ENCODE measurements at places on chromosomes 13 and 19. TPM values are rescaled to one million over a fixed set of nuclear protein-coding genes. Genes with fewer than 3 reads are reported as not detected.

The MADCAM1 gene
- not detected for total RNA-seq

The CAMSAP3 gene
- total RNA-seq = 0.43 TPM

The VSTM1 gene
- total RNA-seq = not detected

The COX6B1 gene
- total RNA-seq = 1,937 TPM

The IFNL4 gene
- not detected for total RNA-seq

The PABPC3 gene
- 0.06 TPM for total RNA-seq

The ADGRE2 gene
- total RNA-seq = 0.12 TPM

The MEGF8 gene
- total RNA-seq = 4.9 TPM

The KLK14 gene
- total RNA-seq = not detected

The SLC10A2 gene
- not detected for total RNA-seq

GRCh38 chr19:5718579-5719273 lies 1.2 kb downstream of the LONP1 start:
- DNase-seq = peak; percentile 73

DNA sequence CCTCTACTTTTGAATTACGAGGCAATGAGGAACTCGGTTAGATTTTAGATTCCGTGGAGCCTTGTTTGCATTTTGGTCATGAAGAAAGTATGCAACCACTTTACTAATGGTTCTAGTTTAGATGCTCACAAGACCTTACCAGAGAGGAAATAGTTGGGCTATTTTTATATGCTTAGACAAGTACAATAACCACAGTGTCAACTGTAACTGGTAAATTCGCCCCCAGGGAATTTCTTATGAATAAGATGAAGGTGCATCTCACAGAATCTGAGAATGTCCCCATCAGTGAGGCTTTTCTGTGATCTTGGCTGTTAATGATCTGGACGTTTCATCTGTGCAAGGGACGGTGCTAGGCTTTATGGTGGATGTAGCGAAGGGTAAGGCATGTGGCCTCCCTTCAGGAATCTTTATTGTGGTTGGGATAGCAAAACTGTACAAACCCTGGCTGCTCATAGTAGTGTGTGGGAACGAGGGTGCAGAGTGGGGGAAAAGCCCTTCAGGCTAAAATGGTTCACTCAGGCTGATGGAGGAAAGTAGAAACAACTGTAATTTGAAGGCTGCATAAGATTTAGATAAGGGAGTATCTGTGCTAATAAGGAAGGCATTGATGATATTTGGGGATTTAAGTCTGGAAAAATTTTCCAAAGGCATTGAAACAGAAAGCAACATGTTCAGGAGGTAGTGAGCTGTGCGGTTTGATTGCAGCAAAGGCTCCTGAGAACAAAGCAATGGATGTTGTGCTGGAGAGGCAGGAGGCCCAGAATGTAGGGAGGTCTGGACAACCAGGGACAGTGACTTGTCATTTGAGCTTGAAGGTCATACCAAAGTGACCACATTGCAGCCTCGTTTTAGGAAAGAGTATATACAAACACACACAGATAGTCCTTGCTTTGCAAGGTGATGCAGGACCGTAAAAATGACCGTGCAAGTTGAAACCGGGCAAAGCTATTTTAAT lies 28.4 kb downstream of the UBAC2 start:
- peak; percentile 33 for DNase-seq

GRCh38 chr19:1015061-1015781 lies 5.7 kb downstream of the TMEM259 start:
- no peak for DNase-seq

DNA sequence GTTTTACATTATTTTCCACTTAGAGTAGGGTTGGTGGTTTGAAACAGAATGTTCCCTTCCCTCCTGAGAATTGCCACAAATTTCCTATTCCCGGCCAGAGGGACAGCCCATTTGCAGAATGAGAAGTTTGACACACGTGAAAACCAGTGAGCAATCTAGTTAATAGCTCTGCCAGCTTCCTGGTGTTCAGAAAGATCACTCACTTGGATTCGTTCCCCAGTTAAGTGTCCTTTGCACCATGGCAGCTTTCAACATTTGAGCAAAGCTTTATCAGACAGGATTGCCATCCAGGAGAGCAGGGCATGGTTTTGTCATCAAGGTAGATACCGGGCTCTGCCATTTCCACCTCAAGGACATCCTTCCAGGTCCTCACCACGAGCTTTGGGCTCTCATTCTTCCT lies 28.2 kb downstream of the RASL11A start:
- no peak for DNase-seq

GRCh38 chr13:113383089-113383488 lies 19.2 kb upstream of the GRTP1 start:
- DNase-seq = no peak

DNA sequence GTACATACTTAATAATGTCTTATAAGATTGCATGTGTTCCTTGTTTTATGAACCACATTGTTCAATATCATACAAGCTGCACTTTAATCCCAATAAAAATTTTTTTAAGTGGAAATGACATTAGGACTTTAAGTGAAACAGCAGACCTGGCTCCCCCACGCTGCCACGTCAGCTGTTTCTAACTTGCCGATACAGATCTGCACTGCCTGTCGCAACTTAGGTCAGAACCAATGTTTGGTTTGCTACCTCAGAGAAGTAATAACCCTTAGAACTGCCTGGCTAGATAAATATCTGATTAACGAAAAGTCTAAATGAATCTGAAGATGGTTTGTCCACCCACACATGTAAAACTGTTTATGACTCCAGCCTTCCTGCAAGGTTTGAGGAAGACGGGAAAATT lies 327.5 kb upstream of the DACH1 start:
- no peak for DNase-seq

GRCh38 chr19:45593520-45593919 lies 8.5 kb downstream of the GPR4 start:
- no peak for DNase-seq

DNA sequence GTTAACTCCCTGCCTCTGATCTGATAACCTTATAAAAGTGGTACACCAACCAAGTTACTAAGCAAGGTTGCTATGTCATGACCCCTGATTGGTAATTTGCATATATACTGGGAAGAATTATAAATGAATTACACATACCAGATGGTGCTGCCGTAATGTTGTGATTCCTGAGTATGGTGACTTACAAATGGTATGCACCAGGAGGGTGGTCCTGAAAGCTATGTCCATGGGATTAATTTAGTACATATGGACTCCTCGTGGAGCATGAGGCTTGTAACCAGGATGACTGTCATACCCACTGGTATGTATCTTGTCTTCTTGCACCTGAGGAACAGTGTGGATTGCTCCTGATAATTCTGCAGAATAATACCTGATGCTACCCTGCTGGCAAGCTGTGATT lies 240.6 kb downstream of the GPC6 start:
- DNase-seq = no peak

DNA sequence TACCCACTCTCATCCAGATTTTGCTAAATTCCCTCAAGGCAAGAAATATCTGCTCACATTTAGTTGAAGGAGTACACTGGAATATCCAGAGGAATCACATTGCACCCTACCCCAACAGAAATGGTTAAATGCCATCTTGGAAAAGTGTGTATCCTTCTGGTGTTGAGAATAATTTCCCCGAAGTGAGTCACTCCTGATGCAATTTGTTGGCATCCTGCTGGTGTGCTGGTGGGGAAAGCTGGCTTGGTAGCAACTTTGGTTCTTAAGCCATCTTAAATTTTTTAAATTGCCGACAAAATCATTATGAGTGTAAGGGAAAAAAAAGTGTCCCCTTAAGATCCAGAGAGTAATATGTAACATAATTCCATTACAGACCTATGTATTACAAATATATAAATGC lies 337.3 kb upstream of the DACH1 start:
- DNase-seq = peak; percentile 59

- DNase-seq = no peak
Observed at GRCh38 chr13:31200637-31200971, 829 bp downstream of the B3GLCT start.

DNA sequence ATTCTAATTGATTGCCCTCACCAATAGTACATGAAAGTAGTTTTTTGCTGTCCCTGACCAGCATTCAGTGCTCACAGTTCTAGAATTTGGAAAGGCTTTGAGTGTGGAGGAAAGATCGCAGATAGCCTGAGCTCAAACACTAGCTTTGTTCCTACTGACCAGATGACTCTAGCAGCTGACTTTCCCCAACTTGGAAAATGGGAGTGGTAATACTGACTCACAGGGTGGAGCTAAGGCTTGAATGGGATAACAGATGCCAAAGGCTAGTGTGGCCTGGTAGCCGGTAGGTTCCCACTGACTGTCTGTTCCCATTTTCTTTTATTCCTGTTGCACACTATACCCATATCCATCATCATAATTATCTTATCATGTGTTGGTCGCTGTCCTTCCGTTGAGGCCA lies 3.7 kb downstream of the ZSCAN22 start:
- no peak for DNase-seq

- DNase-seq = no peak
Observed at GRCh38 chr19:19407633-19407930, 2.1 kb downstream of the GATAD2A start.

DNA sequence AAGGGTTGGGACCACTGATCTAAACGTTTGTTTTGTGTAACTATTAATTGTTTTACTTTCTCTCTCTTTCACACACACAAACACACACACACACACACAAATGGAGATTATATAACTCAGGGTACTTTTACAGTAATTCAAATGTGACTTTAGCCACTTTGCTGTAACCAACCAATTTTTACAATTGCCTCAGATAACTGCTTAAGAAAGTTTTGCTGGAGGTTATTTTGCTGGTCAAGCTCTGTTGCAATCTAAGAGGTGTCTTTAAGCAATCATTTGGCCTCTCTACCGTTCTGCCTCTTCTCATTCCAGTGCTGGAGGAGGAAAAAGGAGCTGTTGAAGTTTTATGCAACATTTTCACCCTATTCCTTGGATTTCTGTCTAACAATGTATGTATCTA lies 63.0 kb downstream of the TBC1D4 start:
- no peak for DNase-seq

- no peak for DNase-seq
Observed at GRCh38 chr13:114110091-114110829, 22.2 kb downstream of the RASA3 start.

DNA sequence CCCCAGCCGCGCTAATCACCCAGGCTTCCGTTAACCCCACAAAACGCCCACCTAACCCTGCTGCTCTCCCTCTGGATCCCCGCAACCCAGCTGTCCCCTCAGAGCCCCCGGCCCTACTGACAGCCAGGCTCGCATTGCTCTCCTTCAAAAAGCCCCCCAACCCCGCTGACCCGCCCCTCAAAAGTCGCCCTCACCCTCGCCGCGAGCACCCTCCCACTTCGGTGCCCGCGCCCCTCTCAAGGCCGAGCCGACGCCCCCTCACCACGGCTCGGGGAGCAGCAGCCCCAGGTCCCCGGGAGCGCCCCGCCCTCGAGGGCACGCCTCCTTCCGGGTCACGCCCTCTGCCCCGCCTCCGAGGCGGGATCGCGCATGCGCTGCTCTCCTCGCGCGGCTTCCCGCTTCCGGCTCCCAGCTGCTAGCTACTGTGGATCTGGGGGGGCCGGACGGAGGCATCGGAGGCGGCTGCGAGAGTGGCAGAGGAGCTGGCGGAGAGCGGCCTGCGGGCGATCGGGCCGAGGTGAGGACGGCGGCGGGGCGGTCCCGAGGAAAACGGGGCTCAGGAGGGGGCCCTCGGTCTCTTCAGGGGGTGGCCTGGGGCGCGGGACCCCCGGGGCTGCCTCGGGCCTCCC lies 46.1 kb downstream of the ARHGEF18 start:
- peak; percentile 75 for DNase-seq

DNA sequence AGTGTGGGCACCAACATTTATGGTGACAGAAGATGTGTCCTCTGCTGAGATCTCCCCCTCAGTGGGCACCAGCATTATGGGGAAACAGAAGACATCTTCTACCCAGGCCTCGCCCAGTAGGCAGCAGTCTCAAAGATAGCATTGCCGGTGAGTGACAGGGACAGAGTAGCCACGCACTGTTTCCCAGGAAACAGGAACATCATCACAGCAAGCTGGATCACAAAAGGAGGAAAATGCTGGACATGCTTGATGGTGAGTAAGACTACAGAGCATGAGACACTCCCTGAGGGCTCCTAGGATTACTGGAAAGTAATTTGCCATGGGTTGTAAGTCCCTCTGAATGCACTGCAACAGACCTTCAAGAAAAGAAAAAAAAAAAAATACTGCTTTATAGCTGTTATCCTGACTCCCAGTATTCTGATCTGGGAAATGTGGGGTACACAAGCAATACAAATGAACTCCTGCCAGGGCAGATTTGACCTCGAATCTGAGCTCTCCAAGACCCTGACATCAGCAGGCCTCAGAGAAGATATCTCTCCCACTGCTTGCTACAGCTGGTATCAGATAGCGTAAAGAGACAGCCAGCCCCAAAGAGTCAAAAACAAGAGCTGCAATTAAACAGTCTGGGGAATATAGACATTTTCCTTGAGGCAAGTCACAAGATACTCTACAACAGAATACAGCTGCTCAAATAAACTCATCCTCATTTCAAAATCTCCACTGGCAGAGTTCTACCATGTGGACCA lies 180.4 kb downstream of the RBM26 start:
- DNase-seq = no peak

GRCh38 chr13:68380041-68380973 lies 1150.2 kb upstream of the PCDH9 start:
- no peak for DNase-seq

DNA sequence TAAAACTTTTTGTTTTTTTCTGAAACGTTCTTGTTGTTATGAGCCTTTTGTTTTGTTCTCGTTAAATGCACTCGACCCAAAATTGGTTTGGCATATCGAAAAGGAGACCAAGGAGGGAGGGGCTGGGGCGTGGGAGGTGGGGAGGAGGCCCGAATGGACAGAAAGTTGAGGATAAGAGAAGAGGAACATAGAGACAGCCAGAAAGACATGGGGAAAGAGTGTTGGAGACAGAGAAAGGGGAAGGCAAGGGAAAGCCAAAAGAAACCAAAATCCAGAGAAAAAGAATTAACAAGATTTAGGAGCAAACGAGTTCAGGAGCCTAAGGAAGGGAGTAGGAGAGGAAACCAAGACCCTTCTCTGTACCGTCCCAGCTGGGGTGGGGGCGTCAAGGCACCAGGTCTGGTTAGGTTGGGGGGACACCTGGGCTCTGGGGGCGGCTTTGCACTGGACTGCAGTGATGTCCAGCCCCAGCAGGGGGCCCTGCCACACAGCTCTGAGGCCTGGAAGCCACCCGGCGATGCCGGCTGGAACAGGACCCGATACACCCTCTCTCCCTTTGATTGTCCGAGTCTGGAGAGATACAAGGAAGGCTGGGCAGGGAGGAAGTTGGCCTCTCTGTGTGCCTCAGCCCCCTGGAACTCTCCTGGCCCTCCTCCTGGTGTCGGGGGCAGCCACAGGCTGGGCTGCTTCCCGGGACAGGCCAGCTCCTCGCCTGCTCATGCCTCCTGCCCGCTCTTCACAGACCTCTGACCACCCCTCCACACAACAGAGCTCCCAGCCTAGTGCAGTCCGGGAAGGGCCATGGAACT lies 11.6 kb upstream of the ASF1B start:
- peak; percentile 39 for DNase-seq

- peak; percentile 13 for DNase-seq
Observed at GRCh38 chr13:37481011-37481884, 117.3 kb downstream of the POSTN start.

DNA sequence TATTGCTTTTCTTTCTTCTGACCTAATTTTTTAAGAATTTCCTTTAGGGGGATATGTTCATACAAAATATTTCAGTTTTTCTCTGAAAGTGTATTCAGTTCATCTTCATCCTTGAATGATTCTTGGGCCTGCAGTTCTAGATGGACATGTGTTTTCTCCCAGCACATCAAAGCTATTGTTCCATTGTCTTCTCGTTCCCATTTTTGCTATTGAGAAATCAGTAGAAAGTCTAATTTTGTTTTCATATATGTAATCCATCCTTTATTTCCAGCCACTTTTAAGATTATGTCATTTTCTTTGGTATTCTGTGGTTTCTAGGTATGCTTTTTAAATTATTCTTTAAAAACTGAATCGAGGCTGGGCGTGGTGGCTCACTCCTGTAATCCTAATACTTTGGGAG lies 15.8 kb upstream of the GRAMD1A start:
- DNase-seq = no peak

GRCh38 chr13:96415831-96416385 lies 326.0 kb downstream of the HS6ST3 start:
- DNase-seq = no peak

All from H4 (cell line).